ENCODE measurements at places on chromosomes 7 and 10.

DNA sequence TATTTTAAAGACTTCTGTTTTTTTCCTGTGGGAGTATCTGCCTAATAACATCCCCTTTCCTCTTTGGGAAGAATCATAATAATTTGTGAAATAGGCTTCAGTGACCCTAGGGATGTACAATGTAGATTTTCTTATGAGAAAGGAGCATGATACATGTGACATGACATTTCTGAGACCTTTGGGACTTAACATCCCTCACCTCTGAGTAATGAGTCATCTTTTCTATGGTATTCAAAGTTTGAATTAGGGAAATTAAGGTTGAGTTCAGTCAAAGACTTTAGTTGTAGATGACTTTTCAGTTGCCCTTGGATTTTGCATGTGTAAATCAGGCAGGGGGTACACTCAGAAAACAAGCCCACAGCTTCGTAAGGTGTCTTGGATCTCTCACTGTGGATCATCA lies 14.3 kb downstream of the GRK5 start:
- no peak for DNase-seq

DNA sequence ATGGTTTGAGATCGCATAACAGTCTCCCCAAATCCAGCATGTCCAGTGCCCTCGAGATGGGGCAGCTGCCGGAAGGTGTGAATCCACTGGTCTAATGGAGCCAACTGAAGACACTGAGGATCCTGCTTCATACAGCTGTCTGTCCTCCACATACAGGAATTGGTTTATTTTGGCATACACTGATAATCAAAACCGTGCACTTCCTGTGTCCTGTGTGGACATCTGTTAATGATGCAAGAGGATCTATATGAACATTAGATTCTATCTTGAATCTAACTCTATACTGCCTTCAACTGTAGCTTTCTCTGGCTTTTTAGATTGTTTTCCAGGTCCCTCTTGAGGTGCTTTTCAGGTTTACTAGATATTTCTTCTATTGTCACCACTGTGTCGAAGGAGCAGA lies 3.0 kb upstream of the JAZF1 start:
- DNase-seq: no peak

DNA sequence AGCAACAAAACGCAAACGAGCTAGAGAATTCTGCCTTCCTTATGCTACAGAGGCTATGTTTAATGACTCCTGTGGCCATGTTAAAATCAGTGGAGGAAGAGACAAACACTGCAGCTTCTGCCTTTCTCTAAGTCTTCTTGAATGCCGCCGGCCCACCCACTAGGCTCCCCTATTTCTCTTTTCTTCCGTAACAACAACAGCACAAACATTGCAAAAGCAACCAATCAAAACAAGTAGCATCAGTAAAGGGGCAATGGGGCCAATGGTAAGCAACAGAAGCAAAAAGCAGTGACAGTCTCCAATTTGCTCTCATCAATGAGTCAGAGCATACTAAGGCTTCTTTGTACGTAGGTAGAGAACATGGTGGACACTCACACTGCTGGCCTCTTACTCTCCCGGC lies 26.8 kb downstream of the DNAJC1 start:
- no peak for DNase-seq

DNA sequence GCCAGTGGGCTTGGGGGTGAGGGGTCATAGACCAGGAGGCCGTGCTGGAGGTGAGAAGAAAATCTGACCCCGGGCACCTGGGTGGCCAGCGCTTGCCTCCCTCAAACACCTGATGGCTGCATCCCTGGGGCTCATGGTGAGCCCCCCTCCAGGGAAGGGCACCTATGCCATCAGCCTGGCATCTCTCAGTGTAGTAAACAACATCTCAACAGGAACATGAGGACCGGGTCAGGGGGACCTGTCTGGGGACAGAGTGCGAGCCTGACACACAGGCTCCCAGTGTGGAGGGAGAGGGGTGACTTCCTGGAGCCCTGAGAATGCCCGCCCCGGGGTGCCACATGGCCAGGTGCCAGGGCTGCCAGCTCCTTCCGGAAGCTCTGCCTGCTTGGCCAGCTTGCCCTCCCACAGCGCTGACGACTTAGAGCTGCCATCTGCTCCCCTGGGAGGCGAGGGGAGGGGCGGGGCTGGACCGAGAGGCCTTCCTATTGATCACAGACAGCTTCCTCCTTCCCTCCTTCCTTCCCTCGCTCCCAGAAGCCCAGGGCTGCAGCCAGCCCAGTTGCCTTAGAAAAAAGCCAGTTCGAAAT lies 12.3 kb downstream of the STX1A start:
- no peak for DNase-seq

- DNase-seq: no peak
Observed at GRCh38 chr7:121741896-121742295, 131.1 kb upstream of the PTPRZ1 start.

DNA sequence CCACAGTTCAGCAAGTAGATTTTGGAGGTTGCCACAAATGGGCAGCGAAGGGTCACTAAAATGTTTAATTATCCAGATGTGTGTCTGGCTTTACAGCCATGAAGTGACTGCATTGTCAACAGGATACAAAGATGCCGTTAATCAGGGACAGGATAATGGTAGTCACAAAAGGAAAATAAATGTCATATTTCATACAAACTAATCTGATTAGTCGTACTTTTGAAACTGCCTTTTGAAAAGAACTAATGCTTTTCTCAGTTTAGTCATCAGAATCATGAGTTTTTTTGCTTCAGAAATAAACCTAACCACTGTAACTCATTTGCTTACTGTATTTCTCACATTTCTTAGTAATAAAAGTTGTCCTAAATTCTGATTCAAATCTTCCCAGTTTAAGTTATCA lies 22.2 kb upstream of the WNT16 start:
- DNase-seq: no peak

- DNase-seq: no peak
Observed at GRCh38 chr10:116756277-116756676, 13.9 kb upstream of the HSPA12A start.

- no peak for DNase-seq
Observed at GRCh38 chr10:3786295-3787015, 1.4 kb upstream of the KLF6 start.

GRCh38 chr10:116742367-116743265 lies at the start of gene HSPA12A:
Gene HSPA12A (minus strand): TSS chr10:116742566. CDS start chr10:116742469, 97 bp downstream.
- DNase-seq: no peak

DNA sequence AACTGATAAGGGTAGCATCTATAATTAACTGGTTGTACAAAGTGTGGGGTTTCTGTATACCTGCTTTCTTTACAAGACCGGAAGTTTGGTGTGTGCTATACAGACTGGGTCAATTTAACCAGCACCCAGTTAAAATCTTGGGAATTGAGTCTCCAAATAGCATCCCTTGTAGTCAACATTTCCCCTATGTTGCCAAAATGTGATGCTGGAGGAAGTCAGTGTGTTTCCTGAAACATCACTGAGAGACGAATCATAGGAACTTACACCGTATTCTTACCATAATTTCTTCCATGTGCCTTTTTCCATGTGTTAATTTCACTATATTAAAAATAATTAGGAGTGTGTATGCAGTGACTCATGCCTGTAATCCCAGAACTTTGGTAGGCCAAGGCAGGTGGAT lies 1.7 kb downstream of the AKR1C4 start:
- DNase-seq: no peak

Data from cerebellar nuclear complex (tissue), 1 donor.